ENCODE measurements at places on chromosomes 16 and 17.

DNA sequence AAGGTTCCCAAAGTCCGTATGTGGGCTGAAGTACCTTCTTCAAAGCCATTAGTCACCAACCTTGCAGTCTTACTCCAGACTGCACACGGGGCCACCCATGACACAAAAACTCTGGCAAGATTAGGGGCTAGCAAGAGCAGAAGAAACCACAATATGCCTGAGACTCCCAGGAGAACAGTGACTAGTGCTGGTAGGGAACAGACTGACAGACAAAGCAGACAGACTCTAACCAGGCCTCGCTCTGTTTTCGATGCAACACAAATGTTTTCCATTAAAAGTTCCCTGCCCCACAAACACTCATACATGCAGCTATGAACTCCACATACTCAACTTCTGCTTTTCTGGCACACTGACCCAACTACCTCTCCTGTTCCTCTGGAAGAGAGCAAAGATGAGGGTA, 102.2 kb downstream of the HIC1 start:
- DNase-seq, result no peak

- no peak for DNase-seq
Observed at GRCh38 chr17:73430848-73431247, 119.0 kb upstream of the CDC42EP4 start.

DNA sequence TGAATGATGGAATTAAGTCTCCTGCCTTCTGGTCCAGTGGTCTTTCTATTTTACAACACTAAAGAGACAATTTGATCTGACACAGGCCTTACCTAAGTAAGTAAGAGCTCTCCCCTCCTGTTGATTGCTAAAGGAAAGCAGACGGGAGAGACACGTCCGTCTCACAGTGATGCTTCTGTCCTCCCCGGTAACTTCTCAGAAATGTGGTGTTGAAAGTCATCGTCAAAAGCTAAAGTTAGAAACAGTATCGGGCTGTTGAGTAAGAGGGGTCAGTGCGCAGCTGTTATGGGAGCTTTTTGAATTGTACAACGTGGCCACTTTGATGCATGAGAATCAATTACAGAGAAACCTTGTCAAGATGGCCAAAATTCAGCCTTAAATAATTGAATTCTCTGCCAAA, 1.9 kb upstream of the RBFOX1 start:
- DNase-seq, result no peak

- no peak for DNase-seq
Observed at GRCh38 chr16:65572156-65572555, 450.3 kb upstream of the CDH11 start.

GRCh38 chr16:7763111-7763510, 430.5 kb downstream of the RBFOX1 start:
- DNase-seq, result no peak

DNA sequence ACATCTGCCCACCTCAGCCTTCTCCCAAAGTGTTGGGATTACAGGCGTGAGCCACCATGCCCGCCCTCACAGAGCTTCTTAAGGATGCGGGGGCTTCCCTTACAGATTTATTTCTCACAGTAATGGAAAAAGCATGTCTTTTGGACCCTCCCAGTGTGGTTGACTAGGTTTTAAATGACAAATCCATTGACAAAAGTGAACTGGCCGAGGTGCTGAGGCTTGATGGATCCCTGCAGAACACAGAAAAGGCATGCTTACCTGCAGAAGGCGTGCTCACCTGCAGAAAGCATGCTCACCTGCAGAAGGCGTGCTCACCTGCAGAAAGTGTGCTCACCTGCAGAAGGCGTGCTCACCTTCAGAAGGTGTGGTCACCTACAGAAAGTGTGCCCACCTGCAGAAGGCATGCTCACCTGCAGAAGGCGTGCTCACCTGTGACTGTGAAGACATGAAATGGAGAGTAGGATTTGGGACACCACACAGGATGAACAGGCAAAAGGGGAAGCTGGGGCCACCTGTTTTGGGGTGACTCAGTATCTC, 15.1 kb upstream of the BBS2 start:
- no peak for DNase-seq

DNA sequence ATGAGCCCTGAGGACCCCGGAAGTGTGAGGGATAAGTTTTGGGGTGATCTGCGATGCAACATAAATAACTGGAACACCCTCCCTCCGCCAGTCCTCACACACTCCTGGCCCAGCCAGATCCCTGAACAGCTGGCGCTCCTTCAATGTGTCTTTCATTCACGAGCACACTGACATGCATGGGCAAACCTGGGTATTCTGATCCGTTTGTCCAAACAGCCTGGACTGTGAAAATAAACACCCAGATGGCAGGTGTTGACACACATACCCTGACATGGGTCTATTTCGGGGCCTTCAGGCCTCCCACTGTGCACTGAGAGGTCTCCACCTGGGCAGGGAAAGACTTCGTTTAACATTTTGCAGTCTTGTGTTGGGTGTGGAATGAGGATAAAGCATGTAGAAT, 3.0 kb upstream of the CPNE2 start:
- no peak for DNase-seq

DNA sequence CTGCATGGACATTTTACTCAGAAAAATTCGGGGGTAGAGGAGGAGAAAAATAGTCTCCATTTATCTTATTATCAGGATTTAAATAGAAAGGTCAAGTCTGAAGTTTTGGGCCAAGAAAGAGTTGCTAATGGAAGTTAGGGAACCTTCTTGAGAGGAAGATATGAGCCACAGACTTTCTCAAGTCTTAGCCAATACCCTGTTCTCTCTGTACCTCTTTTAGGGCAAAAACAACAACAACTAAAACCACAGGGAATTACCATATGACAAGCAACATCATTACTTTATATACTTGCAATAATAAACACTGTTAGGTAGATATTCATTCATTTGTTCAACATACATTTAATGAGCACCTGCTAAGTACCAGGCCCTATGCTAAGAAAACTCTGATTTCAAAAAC, 282.2 kb upstream of the CDH5 start:
- no peak for DNase-seq

DNA sequence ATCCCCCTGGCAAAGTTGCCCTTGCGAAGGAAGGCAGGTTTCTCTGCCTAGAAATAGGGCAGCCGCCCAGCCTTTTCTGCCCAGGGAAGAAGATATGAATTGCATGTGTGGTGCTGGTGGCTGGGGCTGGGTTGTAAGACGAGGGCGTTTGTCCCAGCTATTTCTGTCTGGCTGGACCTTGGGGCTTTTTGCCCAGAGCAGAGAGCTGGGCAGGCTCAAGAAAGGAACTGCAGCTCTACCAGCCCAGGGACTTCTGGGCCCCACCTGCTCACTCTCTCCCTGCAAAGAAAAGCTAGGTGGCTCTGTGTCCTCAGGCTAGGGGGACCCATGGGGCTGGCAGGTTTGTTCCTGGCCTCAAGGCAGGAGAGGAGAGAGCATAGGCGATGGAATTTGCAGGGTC, 586 bp downstream of the CACNG1 start:
- no peak for DNase-seq

DNA sequence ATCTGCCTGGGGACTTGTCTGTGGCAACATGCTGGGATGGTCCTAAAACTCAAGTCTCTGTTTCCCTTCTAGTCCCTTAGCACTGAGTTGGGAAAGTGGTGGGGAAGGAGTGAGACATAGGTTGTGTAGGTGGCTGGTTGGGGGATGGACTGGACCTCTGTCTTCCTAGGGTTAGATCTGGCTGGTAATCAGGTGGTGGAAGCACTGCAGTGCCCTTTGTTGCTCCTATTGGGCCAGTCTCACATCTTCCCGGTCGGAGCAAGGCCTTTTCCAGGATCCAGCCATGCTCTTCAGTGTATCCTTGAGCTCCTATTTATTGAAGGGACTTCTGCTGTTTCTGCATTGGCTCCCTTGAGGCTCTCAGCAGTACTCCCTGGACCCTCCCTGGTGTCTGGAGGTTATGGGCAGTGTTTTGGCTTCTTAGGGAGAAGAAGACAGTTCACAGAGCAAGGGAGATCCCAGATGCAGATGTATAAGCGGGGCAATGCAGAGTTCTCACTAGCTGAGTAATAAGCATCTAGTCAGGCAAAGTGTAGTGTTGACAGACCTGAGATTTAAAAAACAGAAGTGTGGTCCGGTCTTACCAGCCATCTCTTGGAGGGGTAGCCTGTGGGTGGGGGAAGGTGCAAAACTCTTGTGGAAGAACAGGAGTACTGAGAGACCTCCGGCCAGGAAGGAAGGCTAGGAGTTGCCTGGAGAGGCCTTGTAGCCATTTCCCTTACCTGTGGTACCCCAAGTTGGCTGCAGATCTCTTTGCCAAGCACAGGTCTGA, 1.3 kb upstream of the NUTF2 start:
- DNase-seq, result no peak

- DNase-seq, result no peak
Observed at GRCh38 chr17:73550556-73550955, 93.7 kb downstream of the SDK2 start.

DNA sequence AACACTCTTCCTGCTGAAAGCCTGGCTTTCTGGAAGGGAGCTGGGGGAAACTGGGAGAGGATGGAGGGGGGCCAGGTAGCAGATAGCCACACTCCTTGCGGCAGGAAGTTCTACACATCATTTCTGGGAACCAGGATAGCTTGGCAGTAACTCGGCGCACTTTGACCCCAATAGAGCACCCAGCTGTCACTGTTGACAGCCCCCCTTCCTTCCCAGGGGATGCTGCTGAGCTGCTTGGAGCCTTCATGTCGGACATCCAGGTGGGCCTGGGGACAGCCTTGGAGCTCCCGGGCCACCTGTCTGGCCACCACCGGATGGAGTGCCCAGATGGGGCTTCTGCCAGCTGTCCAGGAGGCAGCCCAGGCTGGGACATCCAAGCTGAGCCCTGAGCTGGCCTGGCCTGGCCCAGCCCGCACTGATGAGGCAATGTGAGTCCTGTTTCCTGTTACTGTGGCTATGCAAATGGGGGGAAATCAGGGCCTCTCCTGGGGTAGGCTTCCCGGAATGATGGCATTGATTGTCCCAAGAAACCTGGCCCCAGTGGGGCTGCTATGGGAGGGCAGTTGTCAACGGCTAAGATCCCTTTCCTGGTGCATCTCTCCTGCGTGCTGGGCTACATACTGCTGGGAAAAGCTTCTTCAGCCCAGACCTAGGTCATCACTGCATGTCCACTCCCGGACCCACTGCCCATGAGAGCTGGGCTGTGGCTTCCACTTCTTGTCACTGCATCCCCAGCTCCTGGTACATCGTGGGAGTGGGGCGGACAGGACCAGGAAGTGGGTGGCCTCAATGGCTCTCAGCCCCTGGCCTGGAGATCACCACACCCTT, 50.0 kb downstream of the SOCS1 start:
- no peak for DNase-seq

- no peak for DNase-seq
Observed at GRCh38 chr16:79286646-79287423, 313.7 kb downstream of the MAF start.

- DNase-seq, result no peak
Observed at GRCh38 chr16:4058386-4058785, 57.9 kb downstream of the ADCY9 start.

GRCh38 chr17:82645516-82645915, 2.7 kb downstream of the WDR45B start:
- DNase-seq, result no peak

GRCh38 chr17:79671085-79671694, 59.6 kb upstream of the ENPP7 start:
- DNase-seq, result no peak

GRCh38 chr16:73149334-73149733, 101.4 kb upstream of the ZFHX3 start:
- DNase-seq, result no peak

GRCh38 chr17:8264320-8264719, 15.2 kb downstream of the PFAS start:
- DNase-seq, result no peak

GRCh38 chr16:68539711-68540239, 684 bp downstream of the ZFP90 start:
- peak; percentile 16 for DNase-seq
